GM10248 (cell line): ENCODE measurements at places on chromosomes 1 and 21.
A peak's percentile ranks its signal among the peaks of the same experiment; 100 is the strongest.

GRCh38 chr1:169624912-169625311 is 5.0 kb downstream of the SELP start:
- DNase-seq = no peak

DNA sequence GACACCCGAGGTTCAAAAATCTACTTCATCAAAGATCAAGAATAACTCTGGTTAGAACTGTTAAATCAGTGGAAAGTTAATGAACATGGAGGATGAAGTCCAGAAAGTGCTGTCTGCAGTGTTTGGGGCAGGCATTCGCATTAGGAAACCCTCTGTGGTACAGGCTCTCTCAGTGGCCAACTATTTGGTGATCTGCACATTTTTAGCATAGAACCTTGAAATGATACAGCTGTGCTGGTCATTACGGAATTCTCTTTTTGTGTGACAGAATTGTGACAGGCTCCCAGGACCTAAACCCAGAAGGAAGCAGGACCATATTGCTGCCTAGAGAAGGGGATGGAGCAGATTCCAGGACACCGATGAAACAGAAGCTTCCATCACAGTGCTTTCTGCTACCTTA is 89.0 kb downstream of the SLC45A1 start:
- no peak for DNase-seq

DNA sequence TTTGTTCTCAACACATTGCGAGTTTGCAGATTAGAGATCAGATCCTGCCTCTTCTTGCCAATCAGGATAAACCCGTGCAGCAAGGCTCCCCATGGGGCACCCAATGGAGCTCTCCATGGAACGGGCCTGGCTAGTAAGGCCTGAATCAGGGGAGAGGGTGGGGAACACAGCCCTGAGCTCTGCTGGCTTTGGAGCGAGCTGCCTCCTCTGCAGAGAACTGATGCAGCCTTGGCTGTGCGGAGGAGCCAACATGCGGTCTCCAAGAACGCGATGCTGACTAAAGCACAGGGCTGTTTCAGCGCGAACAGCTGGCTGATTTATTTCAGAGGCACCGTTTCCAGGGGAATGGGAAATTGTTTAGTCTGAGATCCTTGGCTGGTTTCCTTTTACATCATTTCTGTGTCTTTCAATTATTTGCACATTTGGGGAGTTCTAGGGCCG is 139.7 kb downstream of the TSEN15 start:
- no peak for DNase-seq

- peak; percentile 11 for DNase-seq
Observed at GRCh38 chr1:230568008-230568407, 74.3 kb upstream of the COG2 start.

- DNase-seq = no peak
Observed at GRCh38 chr1:42963378-42964043, 4.8 kb upstream of the SLC2A1 start.

GRCh38 chr1:1058921-1059493 is 15.1 kb downstream of the RNF223 start:
- no peak for DNase-seq

GRCh38 chr1:162276493-162276892 is 100.2 kb downstream of the SPATA46 start:
- peak; percentile 39 for DNase-seq

- peak; percentile 72 for DNase-seq
Observed at GRCh38 chr1:25520446-25521061, 22.9 kb upstream of the LDLRAP1 start.

DNA sequence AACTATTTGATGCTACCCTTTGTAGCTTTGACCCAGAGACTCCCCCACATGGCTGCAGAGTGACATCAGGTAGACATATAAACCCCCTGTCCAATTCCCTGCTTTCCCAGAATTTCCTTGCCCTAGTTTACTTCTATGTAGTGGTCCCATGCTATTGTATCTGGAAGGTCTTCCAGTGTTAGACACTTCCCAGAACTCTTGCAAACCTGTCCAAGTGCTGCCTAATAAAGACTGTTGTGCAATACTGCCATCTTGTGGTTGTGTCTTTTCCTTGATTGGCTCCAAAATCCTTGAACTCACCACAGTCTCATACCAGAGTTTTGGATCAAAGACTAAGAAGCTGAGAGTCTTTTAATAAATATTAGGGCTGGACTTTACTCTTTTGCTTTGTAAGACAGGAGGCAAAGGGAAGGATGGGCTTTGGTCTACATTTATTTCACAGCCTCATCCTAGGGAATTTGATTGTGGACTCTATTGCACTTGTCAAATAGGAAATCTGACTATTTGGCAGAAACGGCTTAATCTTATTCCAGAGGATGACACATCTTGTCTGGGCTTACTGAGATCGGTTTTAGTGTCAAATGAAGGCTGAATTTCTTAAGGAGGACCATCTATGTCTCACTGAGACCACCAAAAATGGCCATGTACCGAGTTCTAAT is 169.9 kb downstream of the LRRC7 start:
- peak; percentile 10 for DNase-seq

- no peak for DNase-seq
Observed at GRCh38 chr1:58864654-58865053, 80.8 kb upstream of the JUN start.

- DNase-seq = no peak
Observed at GRCh38 chr21:31750843-31751242, 18.9 kb upstream of the SCAF4 start.

DNA sequence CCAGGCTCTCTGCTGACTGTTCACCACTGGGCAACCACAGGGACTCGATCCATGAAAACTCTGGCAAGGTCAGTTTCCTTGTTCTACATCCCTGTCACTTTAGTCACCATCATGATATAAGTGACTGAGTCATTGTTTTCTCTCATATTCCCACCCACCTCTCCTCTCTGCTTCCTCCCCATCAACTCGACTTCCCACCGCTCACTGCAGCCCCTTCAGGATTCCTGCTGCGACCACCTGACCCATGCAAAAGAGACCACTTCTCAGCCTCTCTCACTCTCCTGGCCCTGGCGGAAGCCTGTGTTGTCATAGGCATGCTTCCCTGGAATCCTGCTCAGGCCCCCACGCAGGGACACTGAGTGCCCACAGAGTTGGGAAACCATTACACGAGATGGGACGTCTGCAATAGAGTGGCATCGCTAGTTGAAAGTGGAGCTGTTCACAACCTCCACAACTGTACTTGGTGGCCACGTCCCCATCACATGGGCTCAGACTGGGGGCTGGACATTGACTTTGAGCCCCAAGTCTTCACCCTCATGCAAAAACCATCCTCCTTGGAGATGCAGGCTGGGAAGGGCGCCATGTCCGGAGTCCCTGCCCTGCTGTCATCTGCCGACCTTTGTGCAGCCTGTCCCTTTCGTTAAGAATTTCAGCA is 1.8 kb upstream of the TFF2 start:
- DNase-seq = no peak

- peak; percentile 16 for DNase-seq
Observed at GRCh38 chr1:91440847-91441246, 36.2 kb upstream of the HFM1 start.

GRCh38 chr1:237901299-237901934 is 10.7 kb upstream of the ZP4 start:
- DNase-seq = peak; percentile 16

- no peak for DNase-seq
Observed at GRCh38 chr1:7930645-7931445, 9.8 kb downstream of the TNFRSF9 start.

DNA sequence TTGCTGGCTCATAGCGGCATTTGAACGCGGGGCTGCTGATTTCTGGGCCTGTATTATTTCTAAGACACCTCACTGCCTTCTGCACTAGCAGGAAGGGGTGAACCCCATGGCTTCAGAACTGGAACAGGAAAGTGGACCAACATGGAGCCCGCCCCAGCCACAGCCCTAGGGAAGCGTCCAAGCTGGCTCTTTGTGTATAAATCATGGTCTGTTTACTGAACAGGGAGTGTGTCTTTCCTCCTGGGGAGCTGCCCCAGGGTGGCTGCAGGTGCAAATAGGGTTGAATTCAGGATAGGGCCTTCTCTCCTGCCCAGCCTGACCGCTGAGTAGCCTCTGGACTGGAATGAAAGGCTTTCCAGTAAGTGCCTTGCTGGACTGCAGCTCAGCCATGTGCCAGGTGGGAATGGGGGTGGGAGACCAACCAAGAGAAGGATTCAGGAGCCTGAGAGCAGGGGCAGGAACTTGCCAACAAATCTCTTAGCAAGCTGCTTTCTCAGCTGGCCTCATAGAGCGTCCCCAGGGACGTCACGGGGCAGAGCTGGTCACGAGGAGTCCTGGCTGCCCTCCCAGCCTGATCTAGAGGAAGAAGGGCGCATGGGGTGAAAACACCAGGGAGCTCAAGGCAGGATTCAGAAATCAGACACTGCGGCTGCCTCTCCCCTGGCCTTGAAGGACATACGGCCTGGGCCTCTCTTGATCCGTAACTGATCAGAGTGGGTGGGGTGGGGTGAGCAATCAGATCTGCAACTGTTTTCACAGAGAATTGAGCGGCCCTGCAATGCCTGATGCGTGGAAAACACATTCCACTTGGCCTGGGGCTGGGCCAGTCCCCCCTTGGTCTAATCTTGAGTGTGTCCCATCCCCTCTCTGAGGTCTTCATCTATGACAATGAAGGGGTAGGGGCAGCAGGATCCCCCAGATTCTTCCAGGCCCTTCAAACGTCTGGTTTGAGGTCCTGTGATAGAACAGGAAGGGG is 56.5 kb upstream of the SELENON start:
- no peak for DNase-seq

GRCh38 chr1:109625176-109625575 is 5.5 kb downstream of the AMPD2 start:
- no peak for DNase-seq

DNA sequence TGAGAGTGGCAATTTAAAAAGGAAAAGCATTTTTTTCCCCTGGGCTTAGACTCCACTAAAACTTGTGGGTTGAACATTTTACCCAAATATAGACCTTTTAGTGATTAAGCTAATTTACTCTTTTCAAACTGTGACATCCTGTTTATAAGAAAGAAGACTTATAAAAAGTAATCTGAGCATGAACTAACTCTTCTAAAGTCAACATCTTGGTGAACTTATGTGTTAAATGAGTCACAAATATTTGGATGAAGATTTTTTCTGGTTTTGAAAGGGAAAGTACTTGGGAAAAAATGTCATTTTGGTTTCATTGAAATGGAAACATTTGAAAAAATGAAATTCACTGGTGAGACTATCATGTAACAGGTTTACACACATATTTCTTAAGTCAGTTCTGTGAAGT is 109.8 kb downstream of the KCNK2 start:
- no peak for DNase-seq

DNA sequence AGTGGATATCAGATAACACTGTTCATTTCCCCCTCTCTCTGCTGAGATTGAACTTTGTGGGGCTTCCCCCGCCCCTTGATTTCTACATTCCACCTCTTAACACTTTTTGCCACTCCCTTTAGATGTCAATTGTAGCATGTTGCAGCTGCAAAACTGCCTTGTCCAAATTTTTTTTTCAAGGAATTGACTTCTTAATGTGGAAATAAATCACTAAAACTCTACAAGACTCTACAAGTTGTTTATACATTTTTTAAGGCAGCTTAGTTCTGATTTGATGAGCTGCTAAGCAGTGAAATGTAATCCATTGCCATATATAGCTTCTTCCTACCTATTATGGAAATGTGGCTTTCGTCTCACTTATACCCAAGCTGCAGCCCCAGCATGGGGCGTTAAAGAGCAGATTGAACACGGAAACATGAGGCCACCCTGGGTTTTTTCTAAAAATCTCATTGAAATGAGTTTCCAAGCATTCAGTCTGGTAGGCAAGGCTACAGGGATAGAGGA is 132.2 kb downstream of the SYT2 start:
- no peak for DNase-seq

DNA sequence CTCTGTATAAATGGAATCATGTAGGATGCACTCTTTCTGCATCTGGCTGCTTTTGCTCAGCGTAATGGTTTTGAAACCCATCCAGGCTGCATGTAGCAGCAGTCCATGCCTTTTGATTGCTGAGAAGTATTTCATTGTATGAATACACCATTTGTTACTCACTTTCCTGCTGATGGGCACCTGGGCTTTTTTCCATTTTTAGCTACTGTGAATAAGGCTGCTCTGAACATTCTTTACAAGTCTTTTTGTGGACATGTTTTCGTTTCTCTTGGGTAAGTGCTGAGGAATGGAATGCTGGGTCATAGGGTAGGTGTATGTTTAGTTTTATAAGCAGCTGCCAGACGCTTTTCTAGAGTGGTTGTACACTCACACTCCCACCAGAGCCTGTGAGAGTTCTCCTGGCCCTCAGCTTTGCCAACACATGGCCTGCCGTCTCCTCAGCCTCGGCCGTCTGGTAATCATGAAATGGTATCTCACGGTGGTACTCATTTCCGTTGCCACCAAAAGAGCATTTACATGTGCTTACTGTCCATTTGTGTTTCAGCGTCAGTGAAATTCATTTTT is 22.7 kb downstream of the SLX9 start:
- no peak for DNase-seq

- DNase-seq = no peak
Observed at GRCh38 chr21:18776936-18777335, 373.4 kb upstream of the TMPRSS15 start.

DNA sequence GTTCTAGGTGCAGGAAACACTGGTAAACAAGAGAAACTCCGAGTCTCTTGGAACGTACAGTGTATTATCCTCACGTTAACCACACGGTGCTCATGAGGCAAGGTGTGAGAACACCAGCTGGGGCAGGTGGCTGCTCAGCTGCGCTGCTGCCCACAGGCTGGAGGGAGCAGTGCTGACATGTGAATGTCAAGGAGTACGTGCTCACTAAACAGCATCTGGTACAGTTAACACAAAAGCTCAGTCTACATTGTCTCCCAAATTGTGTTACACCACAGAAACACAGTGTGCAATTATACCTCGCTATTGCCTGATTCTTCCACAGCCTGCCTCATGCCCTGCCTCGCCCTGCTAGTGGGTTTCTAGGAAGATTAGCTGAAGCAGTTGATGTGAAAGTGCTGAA is 138.4 kb downstream of the GLIS1 start:
- no peak for DNase-seq

DNA sequence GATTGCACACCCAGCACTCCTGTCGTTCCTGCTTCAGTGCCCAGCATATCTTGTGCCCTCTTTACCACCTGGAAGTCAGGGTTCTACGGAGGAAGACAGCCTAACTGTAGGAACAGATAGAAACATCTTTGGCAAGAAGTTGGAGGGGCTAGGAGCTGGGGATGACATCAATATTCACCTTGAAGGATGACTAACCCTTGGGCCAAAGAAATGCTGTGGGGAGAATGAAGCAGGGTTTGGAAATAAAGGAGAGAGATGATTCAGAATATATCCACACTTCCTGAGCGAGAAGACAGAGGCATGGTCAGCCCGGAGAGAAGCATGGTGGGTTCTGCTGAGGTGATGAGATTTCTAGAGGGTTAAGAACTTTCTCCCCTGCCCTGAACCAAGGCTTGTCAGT is 4.6 kb upstream of the NKAIN1 start:
- DNase-seq = no peak
